ENCODE measurements at places on chromosomes 6 and 20.

DNA sequence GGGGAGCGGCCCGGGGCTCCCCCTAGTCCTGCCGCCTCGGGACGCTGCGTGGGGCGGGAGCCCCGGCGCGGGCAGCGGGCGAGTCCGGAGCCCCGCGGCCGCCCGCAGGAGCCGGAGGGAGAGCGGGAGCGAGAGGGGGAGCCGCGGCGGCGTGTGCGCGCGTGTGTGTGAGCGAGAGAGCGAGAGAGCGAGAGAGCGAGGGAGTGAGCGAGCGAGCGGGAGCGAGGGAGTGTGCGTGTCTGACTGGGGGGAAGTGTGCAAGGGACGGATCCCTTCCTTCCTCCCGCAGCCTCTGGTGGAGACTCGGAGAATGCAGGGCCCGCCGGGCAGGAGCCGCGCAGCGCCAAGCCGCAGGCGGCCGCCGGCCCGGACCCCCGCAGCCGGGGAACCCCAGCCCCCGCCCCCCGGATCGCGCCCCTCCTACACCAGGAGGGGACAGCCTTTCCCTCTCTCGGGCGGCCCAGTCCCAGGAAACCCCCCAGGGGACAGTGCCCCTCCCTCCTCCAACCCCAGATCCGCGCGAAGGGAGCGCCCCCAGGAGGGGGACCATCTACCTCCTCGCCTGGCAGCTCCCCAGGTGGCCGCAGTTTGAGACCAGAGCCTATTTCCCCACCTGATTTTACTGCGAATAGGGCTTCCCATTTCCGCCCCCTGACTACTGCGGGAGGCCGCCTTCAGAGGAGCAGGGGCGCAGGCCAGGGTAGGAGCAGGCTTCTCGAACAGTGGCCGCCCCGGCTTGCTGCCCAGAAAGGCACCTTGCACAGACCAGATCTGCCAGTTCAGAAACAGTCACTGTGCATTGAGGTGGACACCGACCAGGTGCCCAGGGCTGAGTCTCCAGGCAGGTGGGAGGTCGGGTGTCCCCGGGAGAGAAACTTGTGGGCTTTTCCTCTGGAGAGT is at the start of gene CDH22:
Gene CDH22, minus strand, starts transcription at position 241 of the 900 bp plus-strand sequence. CDS start 57,204 bp downstream, outside the sequence.
- no peak for DNase-seq

DNA sequence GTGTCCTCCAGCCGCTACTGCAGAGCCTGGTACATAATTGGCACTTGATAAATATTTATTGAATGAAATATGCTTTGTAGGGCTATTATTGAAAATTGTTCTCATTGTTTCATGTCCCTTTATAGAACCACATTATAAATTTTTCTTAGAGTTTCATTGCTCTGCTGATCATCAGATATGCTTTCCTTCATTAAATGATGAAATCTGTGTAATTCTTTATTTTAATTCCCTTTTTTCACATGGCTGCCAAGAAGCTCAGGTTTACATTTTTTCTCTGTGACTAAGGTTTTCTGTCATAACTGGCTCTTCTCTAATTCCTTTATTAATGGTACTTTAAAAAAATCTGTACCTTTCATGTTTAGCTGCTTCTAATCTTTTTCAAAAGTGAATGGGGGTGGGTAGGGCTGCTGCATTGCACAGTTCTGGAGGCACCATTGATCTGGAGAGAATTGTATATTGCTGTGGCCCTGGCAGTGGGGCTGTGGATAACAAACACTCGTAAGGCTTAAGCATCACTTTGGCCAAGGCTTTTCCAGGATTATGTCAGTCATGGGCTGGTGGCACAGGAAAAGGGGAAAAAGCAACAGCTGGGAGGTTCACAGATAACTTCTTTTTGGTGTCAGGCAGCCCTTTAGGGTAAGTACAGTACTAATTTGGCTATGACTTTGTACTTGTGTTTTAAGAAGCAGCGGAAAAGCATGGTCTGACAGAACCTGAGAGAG is 43.8 kb downstream of the ARFGEF2 start:
- no peak for DNase-seq

DNA sequence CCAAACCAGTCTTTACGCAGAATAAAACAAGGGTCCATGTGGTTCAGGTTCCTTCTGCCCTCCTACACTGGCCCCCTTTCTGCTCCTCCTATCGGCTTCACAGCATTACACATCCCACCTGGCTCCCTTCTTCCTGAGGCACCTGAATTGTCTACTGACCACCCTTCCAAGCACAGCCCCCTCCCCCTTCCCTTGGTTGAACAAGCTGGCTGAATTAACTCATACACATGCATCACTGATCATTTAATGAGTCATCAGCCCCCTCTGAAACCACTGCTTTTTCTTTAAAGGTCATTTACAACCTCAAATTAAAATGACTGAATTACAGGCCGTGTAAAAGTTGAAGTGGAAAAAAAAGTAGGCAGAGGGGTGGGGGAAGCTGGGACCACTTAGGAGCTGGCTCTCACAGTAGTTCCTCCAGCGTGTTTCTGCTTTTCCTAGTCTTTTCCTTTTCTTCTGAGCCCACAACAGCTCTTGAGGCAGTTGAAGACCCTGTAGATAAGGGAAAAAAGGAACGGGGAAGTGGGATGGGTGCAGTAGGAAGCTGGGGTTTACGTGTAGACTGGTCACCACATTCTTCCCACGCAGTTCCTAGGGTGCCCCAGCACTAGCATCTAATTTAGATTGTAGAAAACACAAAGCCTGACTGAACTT is 67.6 kb downstream of the FYN start:
- peak; percentile 67 for DNase-seq

- DNase-seq: no peak
Observed at GRCh38 chr20:31676609-31676989, 38.9 kb downstream of the COX4I2 start.

GRCh38 chr6:158232316-158233213 is 64.4 kb downstream of the GTF2H5 start:
- peak; percentile 54 for DNase-seq

GRCh38 chr6:45916692-45917091 is 99.0 kb downstream of the CLIC5 start:
- DNase-seq: no peak
